Stimulated activated CD4-positive, alpha-beta T cell treated with anti-CD3 and anti-CD28 coated beads, Interleukin-1b, Interleukin-23, amount 100 ng/mL, for 1 hour (primary cell): ENCODE measurements at places on chromosomes 5 and 9.

GRCh38 chr9:134358026-134358661, 31.9 kb downstream of the RXRA start:
- no peak for DNase-seq

- no peak for DNase-seq
Measured at GRCh38 chr9:112247090-112247489, 72.0 kb upstream of the SUSD1 start.

DNA sequence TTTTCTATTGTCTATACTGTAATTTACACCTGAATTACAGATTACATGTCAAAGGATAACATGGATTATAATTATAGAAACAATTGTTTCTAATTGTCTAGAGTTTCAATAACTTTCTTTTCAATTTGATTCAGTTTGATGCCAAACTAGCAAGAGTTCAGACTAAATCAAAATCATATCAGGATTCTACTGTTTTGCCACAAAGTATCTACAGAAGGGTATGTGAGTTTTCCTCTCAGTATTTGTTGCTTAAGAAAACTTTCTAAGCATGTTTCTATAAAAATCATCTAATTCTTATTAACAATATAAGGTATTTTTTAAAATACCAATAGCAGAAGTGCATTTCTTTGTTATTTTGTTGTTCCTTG, 12.5 kb downstream of the SELENOP start:
- no peak for DNase-seq

DNA sequence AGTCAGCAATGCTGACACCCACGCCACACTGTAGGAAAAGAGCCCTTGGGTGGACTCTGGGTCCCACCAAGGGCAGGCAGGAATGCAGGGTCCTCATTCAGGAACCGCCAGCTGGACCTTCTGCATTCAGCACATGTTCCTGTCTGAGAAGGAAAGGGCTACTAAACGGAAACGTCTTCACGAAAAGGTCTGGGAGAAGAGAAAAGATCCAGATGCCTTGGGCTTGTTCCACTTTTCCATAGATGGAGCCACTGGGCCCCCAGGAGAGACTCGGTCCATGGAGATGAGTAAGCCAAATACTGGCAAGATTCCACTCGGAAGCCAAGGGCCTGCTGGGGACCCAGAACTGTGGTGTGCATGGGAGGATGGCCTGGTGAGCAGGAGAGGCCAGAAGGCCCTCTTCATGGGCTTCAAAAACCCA, 38.4 kb downstream of the LHFPL2 start:
- DNase-seq = no peak

DNA sequence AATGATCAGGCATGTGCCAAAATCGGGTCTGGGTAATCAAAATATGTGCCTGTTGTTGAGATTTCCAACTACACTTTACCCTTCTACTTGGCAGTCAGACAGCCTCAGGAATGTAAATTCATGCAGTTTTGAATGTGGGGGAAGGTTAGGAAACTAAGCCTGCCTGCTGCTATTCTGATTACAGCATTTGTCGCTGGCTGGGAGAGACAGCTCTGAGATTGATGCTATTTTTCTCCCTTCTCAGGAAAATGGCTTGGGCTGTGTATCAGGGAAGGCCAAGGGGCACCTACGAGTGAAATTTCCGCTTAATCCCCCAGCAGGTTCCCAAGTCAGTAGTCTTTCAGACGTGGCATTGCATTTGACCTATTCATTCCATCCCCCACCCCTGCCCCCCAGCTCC, 3.6 kb upstream of the RGS7BP start:
- no peak for DNase-seq

GRCh38 chr5:33725806-33726205, 166.0 kb downstream of the ADAMTS12 start:
- no peak for DNase-seq

DNA sequence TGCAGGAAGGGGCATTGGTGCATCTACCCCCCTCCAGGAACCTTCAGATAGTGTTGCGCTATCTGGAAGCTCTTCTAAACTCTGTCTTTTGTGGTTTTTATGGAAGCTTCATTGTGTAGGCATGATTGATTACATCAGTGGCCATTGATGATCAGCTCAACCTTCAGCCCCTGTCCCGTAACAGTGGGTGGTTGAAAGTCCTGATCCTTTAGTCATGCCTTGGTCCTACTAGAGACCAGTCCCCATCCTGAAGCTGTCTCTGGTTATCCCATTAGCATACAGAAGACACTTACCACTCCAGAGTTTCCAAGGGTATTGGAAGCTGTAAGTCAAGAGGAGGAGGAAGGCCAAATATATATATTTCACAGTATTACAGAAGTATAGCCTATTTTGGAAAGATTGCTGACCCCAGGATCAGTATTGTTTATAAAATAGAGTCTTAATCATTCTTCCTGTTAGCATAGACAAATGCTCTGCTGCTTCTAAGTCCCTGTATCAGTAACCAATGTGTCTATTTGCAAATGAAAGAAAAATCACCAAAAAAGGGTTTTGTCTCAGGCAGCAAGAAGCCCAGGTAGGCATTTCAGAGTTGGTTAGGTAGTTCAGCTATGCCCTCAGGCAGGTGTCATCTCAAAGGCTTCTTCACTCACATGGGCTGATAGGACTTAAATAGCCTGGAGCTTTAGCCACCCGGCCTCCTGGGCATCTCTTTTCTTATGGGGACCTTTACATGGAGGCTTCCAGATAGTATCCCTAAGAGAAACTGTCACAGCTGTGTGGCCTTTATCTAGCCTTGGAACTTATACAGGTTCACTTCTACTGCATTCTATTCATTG, 41.6 kb downstream of the SPIN1 start:
- no peak for DNase-seq

DNA sequence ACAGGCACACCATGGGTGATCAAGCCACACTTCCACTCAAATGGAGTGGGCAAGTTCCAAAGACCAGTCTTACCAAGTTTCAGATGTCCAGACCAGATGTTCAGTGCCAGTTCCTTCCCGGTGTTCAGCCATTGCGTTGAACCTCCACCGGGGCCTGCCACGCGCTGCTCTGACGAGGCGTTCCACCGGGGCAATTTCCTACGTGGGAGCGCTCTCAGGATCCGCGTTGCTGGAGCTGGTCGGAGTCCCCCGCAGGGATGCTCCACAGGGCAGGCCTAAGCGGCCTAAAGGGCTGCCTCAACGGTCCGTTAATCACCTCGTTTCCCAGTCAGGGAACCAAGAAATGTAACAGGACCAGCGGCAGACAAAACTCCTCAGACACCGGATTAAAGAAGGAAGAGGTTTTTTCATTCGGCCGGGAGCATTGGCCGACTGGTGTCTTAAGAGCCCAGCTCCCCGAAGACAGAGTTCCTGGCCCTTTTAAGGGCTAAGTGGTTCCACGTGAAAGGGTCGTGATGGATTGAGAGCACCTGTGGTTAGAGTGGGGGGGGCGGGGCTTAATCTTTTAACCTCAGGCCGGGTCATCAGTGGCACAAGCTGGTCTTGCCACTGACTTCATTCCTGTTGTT, 35.7 kb upstream of the PPP1R26 start:
- DNase-seq = no peak

DNA sequence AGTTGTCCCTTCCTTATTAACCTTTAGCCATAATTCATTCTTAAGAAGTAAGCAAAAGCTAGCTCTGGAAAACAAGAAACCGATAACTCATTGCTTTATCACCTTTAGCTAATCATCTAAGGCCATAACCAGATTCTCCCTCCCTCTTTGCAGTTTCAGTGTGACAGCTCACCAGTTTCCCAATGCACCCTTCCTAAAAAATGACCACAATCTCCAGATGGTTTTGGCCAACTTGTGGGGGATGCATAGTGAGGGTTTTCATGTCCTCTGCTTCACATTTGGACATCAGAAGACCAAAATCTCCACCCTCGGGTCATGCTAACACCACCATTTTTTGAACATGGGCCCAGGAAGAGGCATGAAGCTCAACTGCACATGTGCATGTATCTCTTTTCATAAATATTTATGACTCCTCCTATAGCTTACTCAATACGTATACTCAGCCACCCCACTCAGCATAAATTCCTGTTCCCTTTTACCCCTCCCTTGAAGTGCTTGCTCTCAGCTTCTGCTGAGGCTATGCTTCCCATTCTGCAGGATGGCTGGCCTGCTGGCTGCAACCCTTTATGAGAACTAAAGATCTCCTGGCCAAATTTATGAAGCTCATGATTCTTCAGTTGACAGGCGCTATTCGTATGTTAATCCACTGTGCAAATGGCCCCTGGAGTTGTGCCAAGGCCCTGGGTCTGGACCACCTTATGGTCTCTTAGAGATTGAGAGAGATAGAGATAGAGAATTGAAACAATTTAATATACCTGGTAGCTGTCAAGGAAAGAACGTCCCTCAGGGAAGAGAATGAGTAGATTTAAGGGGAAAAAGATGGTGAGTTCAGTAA, 14.8 kb downstream of the PPP3R2 start:
- DNase-seq = no peak

- DNase-seq = no peak
Measured at GRCh38 chr9:98993570-98993945, 49.9 kb downstream of the COL15A1 start.

DNA sequence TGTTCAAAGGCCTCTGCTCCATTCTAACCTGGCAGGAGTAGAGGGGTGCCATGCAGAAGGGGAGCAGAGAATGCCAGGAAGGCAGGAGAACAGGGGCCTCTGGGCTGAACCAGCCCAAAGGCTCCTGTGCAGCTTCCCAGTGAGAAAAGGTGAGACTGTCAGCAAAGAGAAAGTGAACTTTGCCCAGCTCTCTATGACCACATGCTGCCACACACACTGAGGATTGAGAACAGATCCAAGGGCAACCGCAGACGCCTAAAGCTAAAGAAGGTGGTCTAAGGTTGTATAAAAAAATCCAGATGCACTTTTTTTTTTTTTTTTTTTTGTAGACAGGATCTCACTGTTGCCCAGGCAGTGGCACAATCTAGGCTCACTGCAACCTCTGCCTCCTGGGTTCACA, 51.4 kb downstream of the ALDH7A1 start:
- no peak for DNase-seq

- DNase-seq = no peak
Measured at GRCh38 chr9:13414349-13414748, 134.9 kb upstream of the MPDZ start.

- DNase-seq = no peak
Measured at GRCh38 chr5:169088028-169088725, 212.8 kb downstream of the SLIT3 start.

DNA sequence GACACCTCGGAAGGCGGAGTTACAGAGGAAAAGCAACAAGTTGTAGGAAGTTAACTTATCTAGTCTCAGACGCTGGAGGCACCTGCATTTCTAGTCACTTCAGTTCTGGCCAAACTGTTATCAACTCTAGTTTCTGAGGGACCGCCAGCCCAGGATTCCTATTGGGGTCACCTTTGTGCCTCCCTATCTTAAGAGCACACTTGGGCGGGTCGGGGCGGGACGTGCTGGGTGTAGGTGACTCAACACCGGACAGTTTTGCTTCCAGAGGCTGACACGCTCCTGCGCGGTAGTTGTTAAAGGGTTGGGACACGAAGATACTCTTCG, 679 bp upstream of the KDM4C start:
- DNase-seq = no peak

- no peak for DNase-seq
Measured at GRCh38 chr9:6598249-6598725, 47.2 kb downstream of the GLDC start.

- no peak for DNase-seq
Measured at GRCh38 chr5:134580001-134580460, 52.6 kb downstream of the SAR1B start.

DNA sequence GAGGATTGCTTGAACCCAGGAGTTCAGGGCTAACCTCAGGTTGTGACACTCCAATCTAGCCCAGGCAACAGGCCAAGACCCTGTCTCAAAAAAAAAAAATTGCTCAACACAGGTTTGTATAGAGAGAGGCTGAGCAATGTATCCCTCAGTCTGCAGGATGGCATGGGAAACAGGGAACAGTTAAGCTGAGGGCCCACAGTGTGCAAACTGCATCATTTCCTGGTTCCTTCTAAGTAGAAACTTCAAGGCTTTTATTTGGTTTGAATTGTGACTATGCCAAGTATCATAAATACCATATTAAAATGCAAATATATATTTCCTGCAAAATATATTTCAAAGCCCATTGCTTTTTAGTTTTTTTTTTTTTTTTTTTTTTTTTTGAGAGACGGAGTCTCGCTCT, 13.7 kb upstream of the ROPN1L start:
- DNase-seq = no peak

DNA sequence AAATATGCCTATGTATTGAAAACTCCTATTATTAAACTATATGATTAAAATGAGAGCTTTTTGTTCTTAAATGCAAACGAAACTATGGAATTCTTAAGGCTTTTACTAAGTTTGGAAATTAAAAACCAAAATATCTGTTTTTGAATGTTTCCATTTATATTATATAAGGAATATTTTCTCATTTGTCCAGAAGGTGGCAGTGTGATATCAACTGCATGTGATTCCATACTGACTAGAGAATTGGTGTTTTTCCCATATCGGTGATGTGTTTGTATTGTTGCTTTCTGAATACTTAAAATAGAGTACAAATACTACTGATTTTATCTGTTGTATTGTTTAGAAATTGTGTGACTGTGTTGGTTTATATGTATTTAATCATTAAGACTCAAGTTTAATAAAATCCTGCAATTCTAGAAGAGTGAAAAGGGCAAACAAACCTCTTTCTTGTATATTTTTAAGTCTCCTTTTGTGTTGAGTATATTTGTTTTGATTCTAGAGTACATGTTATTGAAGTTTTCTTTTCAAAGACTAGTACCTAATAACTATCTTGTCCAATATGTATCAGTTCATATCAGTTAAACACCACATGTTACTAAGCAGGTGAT, 320.8 kb downstream of the CCDC171 start:
- DNase-seq = no peak
